ENCODE measurements at places on chromosomes 16 and 17. TPM values are rescaled to one million over a fixed set of nuclear protein-coding genes. Genes with fewer than 3 reads are reported as not detected.

GRCh38 chr17:80126449-80126715, 20.5 kb downstream of the EIF4A3 start:
- no peak for DNase-seq

DNA sequence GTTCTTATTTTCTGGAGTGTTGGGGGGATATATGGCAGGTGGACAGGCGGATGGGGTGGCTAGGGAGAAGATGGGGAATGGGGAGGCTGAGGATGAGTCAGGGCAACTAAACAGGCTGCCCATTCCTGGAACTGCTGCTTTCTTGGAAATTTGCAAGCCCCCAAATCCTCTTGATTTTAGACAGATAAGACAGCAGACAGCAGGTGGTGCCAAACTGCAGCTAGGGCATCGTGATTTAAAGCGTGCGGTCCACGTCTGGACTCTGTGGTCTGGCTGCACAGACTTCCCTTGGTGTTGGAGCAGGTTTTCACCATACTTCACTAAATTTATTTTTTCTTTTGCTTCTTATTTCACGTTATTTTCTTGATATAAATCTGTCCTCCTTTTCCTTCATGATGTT, 10.9 kb upstream of the KRT24 start:
- no peak for DNase-seq

DNA sequence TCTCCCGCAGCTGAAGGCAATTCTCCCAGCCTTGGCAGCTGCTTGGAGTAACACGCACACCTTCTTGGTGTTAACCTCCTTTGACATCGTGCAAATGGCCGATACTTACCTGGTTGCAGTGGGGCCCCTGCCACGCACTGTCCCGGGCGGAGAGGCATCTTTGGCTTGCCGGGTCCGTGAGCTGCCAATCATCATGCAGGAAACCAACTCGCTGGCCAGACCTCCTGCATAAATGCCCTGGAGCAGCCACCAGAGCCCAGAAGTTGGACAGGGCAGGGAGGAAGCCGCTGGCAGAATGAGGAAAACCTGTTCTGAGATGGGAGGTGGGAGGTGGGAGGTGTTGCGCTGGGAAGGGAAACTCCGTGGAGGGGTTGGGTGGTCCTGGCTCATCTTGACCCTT, 41.7 kb upstream of the CREBBP start:
- DNase-seq, result no peak

RPRML gene
- not detected for total RNA-seq

SMPD3 gene
- total RNA-seq, result 5.0 TPM

SLC16A13 gene
- total RNA-seq, result 1.3 TPM
